Left ventricle myocardium inferior (tissue), 1 donor: ENCODE measurements at places on chromosomes 5 and 9. TPM values are rescaled to one million over a fixed set of nuclear protein-coding genes. Genes with fewer than 3 reads are reported as not detected.

Gene CERT1
- total RNA-seq: 28.8 TPM

Gene CDC25C
- not detected for total RNA-seq

Gene SERF1A
- total RNA-seq: 9.6 TPM

Gene ZFP37
- 1.0 TPM for total RNA-seq

Gene SVEP1
- 8.8 TPM for total RNA-seq

Gene SELENOP
- total RNA-seq: 213 TPM

DNA sequence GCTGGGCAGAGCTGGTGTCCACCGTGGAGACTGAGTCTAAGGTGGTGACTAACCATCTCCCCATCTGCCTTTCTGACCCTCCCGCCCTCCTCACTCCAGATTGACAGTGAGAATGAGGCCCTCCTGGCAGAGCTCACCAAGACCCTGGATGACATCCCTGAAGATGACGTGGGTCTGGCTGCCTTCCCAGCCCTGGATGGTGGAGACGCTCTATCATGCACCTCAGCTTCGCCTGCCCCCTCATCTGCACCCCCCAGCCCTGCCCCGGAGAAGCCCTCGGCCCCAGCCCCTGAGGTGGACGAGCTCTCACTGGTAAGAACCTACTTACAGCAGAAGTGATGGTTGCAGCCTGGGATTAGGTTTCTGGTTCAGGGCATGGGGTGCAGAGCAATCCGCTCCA is 96.5 kb downstream of the PPARGC1B start:
- no peaks in the 10 kb centered on the region for H3K27me3 ChIP-seq
- H3K27ac ChIP-seq: peak overlapping the region; percentile 88
- H3K4me3 ChIP-seq: peak overlapping the region; percentile 9
- H3K4me1 ChIP-seq: peaks cover 93% of the 10 kb centered on the region

DNA sequence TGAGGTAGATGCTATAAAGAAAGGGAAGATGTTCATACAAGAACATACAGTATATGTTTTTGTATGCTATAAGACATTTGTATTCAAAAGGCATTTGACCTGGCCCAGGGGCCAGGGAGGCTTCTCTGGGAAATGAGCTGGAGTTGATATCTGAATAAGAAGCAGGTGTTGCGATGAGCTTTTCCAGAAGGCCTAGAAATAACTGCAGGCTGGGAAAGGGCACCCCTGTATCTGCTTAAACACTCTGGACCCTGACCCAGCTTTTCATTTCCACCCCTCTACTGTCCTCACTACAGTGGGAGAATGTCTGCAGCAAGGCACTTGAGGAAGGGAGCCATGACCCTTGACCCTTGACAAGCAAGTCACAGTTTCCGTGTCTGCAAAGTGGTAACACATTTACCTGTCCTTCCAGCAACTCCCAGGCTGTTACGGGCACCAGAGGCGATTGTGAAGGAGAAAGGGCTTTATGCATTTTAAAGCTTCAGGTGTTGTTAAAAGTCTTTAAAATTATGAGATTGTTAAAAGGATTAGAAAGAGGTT is 88.2 kb upstream of the PANK3 start:
- H3K36me3 ChIP-seq: no peaks in the 10 kb centered on the region
- DNase-seq: no peak
- no peaks in the 10 kb centered on the region for H3K27me3 ChIP-seq
- no peaks in the 10 kb centered on the region for H3K4me1 ChIP-seq

GRCh38 chr5:124373883-124374282 is 372.6 kb downstream of the ZNF608 start:
- H3K4me1 ChIP-seq: peaks cover 22% of the 10 kb centered on the region
- H3K4me3 ChIP-seq: no peak overlapping the region
- H3K36me3 ChIP-seq: no peaks in the 10 kb centered on the region
- H3K27ac ChIP-seq: no peak overlapping the region

- DNase-seq: no peak
- no peak overlapping the region for H3K4me3 ChIP-seq
- H3K36me3 ChIP-seq: no peaks in the 10 kb centered on the region
- H3K4me1 ChIP-seq: peaks cover 12% of the 10 kb centered on the region
Measured at GRCh38 chr9:93826209-93826608, 128.9 kb downstream of the BARX1 start.

- no peaks in the 10 kb centered on the region for H3K27me3 ChIP-seq
- no peak overlapping the region for H3K4me3 ChIP-seq
- H3K27ac ChIP-seq: no peak overlapping the region
- H3K4me1 ChIP-seq: peaks cover 40% of the 10 kb centered on the region
Measured at GRCh38 chr9:136487672-136488071, 4.8 kb upstream of the SEC16A start.

DNA sequence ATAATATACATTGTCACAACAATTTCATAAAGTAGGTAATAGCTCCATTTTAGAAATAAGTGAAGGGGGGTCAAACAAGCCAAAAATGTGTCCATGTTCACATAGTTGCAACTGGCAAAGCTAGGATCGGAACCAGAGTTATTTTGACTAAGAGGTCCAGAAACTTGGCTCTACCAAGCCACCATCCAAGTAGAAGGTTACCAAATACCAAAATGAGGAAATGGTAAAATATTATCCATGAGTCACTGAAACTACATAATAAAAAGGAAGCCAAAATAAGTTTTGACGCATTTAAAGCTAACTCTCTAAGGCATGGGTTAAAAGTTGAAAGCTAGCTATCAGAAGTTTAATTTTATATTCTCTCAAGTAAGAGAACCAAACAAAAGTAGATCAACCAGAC is 886.9 kb upstream of the DMAC1 start:
- H3K27me3 ChIP-seq: no peaks in the 10 kb centered on the region
- no peak for DNase-seq
- no peaks in the 10 kb centered on the region for H3K36me3 ChIP-seq
- H3K27ac ChIP-seq: peak overlapping the region; percentile 43
- no peak overlapping the region for H3K4me3 ChIP-seq
- H3K4me1 ChIP-seq: no peaks in the 10 kb centered on the region

DNA sequence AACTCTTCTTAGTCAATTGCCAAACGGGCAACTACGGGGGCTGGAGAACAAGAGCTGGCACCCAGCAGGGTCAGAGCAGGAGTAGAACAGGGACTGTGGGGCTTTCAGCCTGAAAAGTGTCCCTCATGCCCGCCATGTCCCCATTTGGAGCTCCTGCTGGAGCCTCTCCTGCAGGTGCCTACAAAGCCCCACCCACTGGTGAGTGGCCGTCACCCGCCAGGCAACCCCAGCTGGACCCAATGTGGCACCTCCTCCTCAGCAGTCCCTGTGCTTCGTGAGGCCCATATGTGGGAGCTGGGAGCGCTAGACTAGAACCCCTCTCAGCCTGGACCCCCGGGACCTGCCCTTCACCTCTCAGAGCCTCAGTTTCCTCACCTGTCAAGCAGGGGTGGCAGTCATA is 40.9 kb downstream of the VAV2 start:
- H3K4me1 ChIP-seq: peaks cover 26% of the 10 kb centered on the region
- DNase-seq: no peak
- H3K27me3 ChIP-seq: no peaks in the 10 kb centered on the region
- no peaks in the 10 kb centered on the region for H3K36me3 ChIP-seq

DNA sequence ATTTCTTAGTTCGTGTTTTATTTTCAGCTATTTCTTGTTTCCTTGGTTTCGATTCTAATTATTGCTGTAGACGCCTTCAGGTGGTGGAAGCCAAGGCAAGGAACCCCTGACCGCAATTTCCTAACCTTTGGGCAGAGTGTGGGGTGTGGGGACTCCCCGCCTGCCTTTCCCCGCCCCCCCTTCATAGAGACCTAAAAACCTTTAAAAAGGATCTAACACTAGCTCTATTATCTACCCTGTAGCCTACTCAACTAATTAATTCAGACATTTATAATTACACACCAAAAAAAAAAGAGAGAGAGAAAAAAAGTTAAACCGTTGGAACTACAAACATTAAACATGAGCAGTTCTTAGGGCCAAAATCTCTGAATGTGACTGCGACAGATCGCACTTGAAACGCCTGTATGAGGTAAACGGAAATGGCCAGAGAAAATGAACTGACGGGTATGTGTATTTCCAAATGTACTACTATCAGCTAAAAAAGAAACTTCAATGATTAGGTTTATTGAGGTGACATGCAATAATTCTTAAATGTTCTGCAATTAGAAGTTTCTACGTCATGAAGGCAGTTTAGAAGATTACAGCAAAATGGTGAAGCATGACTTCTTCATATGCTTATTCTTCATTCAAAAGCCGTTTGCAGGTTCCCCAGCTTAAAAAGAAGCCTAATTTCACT is 19.0 kb upstream of the FER start:
- peak overlapping the region; percentile 86 for H3K4me3 ChIP-seq
- no peaks in the 10 kb centered on the region for H3K27me3 ChIP-seq
- peaks cover 22% of the 10 kb centered on the region for H3K4me1 ChIP-seq
- DNase-seq: no peak
- no peaks in the 10 kb centered on the region for H3K36me3 ChIP-seq

GRCh38 chr5:128021411-128021810 is 62.2 kb upstream of the SLC12A2 start:
- no peak overlapping the region for H3K27ac ChIP-seq
- peaks cover 4% of the 10 kb centered on the region for H3K4me1 ChIP-seq
- no peak for DNase-seq
- H3K27me3 ChIP-seq: no peaks in the 10 kb centered on the region
- H3K4me3 ChIP-seq: no peak overlapping the region
- H3K36me3 ChIP-seq: peaks cover 18% of the 10 kb centered on the region

- no peaks in the 10 kb centered on the region for H3K36me3 ChIP-seq
- peaks cover 33% of the 10 kb centered on the region for H3K4me1 ChIP-seq
- peak overlapping the region; percentile 92 for H3K27ac ChIP-seq
- DNase-seq: peak; percentile 68
- no peak overlapping the region for H3K4me3 ChIP-seq
Measured at GRCh38 chr5:67267512-67268216, 71.1 kb upstream of the CD180 start.

- peaks cover 32% of the 10 kb centered on the region for H3K4me1 ChIP-seq
- H3K27ac ChIP-seq: peak overlapping the region; percentile 20
- H3K36me3 ChIP-seq: no peaks in the 10 kb centered on the region
- no peak overlapping the region for H3K4me3 ChIP-seq
Measured at GRCh38 chr5:68173007-68173406, 42.5 kb upstream of the PIK3R1 start.

GRCh38 chr5:6727231-6727630 is 14.0 kb downstream of the TENT4A start:
- DNase-seq: no peak
- H3K4me3 ChIP-seq: no peak overlapping the region
- no peaks in the 10 kb centered on the region for H3K36me3 ChIP-seq
- peaks cover 94% of the 10 kb centered on the region for H3K4me1 ChIP-seq
- no peak overlapping the region for H3K27ac ChIP-seq

GRCh38 chr5:103668281-103668680 is 105.7 kb upstream of the NUDT12 start:
- no peaks in the 10 kb centered on the region for H3K36me3 ChIP-seq
- H3K4me1 ChIP-seq: no peaks in the 10 kb centered on the region
- H3K27me3 ChIP-seq: no peaks in the 10 kb centered on the region
- no peak overlapping the region for H3K4me3 ChIP-seq
- H3K27ac ChIP-seq: no peak overlapping the region

DNA sequence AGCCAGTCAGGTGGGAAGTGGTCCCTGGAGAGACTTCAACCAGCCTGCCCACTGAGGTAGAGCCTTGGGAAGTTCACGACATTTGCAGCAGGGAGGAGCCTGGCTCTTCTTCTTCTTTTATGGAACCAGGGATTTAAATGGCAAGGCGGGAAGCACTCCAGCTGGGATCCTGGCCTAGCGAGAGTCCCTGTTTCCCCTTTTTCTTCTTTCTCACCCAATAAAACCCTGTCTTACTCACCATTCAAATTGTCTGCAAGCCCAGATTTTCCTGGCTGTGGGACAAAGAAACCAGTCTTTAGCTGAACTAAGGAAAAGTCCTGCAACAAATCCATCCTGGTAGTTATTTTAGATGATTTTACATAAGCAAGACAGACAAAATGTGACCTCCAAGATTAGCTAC is 503.7 kb downstream of the CDH10 start:
- no peak overlapping the region for H3K4me3 ChIP-seq
- H3K36me3 ChIP-seq: no peaks in the 10 kb centered on the region
- DNase-seq: peak; percentile 17
- H3K27ac ChIP-seq: no peak overlapping the region
- H3K27me3 ChIP-seq: no peaks in the 10 kb centered on the region

DNA sequence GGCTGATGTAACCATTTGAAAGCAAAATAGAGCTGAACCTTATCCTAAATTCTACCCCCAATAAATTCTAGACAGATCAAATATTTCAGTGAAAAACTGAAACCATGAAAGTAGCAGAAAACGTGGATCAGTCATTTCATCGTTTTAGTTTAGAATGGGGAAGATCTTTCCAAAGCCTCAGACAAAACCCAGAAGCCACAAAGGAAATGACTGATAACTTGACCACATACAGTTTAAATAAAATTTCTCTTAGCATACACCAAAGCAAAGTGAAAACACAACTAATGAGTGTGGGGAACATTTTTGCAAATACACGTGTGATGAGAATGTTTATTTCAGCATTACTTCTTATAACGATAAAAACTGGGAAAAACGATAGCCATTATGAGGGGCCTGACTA is 284.8 kb downstream of the ADGRV1 start:
- no peak for DNase-seq
- H3K27me3 ChIP-seq: peaks cover 12% of the 10 kb centered on the region
- no peaks in the 10 kb centered on the region for H3K36me3 ChIP-seq

DNA sequence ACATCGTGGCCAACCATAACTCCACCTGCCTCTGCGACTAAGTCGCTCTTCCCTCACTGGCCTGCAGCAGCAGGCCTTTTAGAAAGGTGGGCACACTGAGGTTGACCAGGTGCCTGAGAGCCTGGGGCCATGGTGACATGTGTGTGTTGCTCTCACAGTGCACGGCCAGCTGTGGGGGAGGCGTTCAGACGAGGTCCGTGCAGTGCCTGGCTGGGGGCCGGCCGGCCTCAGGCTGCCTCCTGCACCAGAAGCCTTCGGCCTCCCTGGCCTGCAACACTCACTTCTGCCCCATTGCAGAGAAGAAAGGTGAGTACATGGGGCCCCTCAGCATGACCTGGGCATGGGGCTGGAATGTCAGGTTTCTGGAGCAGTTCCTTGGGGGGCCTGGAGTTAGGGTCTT is 104.5 kb upstream of the ICE1 start:
- no peak overlapping the region for H3K27ac ChIP-seq
- H3K4me1 ChIP-seq: no peaks in the 10 kb centered on the region
- no peak for DNase-seq
- no peak overlapping the region for H3K4me3 ChIP-seq
- no peaks in the 10 kb centered on the region for H3K27me3 ChIP-seq

GRCh38 chr5:75678155-75678554 is 39.1 kb downstream of the POC5 start:
- no peaks in the 10 kb centered on the region for H3K27me3 ChIP-seq
- no peak overlapping the region for H3K27ac ChIP-seq
- no peaks in the 10 kb centered on the region for H3K4me1 ChIP-seq
- H3K4me3 ChIP-seq: no peak overlapping the region
